ENCODE measurements at places on chromosomes 12 and 14.

DNA sequence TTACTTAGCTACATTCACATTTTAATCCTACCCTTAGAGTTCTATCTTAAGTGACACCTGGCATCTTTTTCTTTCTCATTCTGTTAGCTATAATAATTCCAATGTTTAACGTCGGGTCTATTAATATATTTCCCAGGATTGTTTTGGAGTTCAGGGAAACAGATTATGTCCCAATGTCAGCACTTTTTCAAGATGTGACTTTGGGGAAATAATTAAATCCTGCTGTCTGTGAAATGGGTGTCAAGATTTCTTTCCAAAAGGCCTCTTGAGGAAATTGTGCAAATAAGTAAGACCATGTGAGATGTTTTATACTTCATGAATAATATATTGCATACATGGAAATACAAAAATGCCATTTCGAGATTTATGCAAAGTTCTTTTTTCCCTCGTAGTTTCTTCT, 887.6 kb upstream of the SEL1L start:
- DNase-seq, result no peak

GRCh38 chr12:71640316-71640715, 23.3 kb downstream of the ZFC3H1 start:
- DNase-seq, result no peak

DNA sequence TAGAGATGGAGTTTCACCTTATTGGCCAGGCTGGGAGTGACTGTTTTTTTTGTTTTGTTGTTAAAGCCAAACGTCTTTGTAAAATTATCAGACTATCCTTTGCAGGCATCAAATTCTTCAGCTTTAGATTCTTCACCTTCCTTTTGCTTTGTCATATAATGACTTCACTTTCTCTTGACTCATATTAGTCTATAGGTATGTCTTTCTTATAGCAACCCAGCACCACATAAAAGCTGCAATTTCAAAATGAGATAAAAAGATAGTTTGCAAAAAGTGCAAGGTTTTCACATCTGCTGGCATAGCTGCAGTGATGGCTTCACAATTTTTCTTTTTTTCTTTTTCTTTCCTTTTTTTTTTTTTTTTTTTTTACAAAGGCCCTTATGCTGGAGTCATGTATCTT, 39.2 kb downstream of the COX16 start:
- no peak for DNase-seq

DNA sequence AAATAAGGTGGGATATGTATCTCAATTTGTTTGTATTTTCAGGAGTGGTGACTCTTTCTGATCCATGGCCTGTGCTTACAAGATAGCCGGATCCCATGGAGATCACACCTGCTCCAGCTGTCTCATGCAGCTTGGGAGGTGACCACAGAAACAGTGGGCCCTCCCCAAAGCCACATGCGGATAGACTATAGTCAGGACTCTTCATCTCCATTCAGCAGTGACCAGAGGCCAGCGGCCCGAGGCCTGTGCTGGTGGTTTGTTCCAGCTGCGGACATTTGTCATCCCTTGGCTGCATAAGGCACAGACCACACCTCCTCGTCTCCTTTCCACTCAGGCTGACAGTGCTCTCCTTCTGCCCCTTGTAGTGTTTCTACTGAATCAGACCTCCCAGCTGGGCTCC, 14.7 kb upstream of the WNT5B start:
- DNase-seq, result no peak

DNA sequence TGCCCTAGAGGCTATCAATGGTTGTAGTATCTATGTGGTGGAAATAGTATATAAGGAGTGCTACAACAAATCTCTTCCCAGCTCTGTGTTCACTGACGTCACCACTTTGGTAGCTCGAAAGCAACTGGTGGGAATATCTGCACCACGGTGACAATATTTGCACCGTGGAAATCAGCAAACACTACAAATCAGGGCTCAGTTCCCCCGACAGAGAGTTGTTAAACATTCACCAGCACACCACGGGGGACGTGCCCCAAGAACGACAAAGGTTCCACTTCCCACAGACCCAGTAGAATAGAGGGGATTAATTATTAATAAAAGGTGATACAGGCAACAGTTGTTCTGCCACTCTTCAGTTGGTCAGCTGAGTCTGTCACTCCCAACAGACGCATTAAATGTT, 98.4 kb downstream of the CCDC60 start:
- DNase-seq, result no peak

GRCh38 chr14:77107228-77107627, 9.2 kb downstream of the CIPC start:
- DNase-seq, result no peak

- DNase-seq, result no peak
Observed at GRCh38 chr12:3087758-3088650, 10.8 kb downstream of the TSPAN9 start.

DNA sequence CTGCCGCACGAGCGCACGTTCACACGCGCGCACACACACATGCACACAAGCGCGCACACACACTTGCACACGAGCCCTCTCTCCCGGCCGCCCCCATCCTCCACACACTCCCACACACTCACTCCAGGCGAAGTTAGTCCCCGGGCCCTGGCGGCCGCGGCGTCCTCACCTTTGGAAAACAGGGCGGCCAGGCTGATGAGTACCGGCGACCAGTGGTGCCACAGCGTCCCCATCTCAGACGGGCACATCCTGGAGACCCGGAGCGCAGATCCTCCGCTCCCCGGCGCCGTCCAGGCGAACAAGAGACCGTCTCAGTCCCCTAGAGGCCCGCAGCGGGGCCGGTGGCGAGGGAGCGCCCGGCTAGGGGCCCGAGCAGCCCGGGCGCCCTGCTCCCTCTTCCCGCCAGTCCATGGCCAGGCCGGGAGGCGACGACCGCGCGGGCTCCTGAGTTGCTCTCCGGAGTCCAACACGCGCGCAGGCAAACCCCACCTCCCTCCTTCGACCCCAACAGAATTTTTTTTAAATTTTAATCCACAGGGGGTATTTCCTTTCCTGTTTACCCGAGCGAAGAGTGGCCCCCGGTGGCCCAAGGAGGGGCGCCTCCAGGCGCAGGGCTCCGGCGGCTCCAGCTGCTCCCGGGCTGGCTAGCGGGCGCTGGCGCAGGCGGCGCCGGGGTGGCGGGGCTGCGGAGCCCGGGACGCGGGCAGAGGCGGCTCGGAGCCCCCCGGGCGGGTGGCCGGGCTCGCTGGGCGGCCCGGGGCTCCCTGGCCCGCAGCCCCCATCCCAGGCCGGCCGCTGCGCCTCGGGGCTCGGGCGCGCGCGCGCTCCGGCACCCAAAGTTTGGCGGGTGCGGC, 506 bp downstream of the TMEM132D start:
- no peak for DNase-seq

GRCh38 chr14:26872515-26873361, 274.9 kb upstream of the NOVA1 start:
- no peak for DNase-seq

DNA sequence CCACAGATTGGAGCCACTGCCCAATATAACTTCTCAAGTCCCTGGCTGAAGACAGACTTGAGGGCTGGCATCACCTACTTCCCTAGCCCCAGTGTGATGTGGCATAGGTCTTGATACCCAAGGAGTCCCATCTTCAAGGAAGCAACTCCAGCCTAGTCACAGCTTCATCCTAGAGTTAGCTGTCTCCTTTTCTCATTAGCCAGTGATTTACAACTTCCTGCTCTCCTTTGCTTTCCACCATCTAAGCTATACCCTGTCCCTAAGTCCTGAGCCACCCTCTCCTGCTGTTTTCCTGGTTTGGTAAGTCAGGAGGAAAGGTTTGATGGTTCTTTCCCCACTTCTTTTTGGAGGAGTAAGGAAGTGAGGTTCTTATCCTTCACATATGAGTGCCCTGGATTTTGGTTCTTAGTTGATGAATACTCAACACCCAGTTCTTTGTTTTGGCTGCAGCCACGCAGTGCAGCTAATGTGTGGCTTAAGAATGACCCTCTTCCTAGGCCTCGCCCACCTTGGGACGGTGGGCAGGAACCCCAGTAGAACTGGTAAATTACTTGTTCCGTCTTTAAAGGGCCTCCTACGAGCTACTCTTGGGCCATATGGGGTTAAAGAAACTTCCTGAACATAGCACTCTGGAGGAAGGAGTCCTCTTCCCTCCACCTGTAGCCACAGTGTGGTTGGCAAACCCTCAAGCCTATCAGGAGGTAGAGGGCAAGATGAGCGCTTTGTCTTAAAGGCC, 3.9 kb upstream of the GPX2 start:
- DNase-seq, result no peak

GRCh38 chr12:65434737-65435136, 156.3 kb downstream of the MSRB3 start:
- DNase-seq, result no peak

GRCh38 chr14:64920465-64920864, 6.2 kb downstream of the CHURC1 start:
- no peak for DNase-seq
